ENCODE measurements at places on chromosomes 7 and 10. TPM values are rescaled to one million over a fixed set of nuclear protein-coding genes. Genes with fewer than 3 reads are reported as not detected.

The SLC16A9 gene
- total RNA-seq, result 0.08 TPM

The TMEM229A gene
- total RNA-seq, result not detected

The VSTM4 gene
- 0.39 TPM for total RNA-seq

The FRMD4A gene
- 2.6 TPM for total RNA-seq

The SPDYE5 gene
- total RNA-seq, result not detected

The ECHDC3 gene
- 10.9 TPM for total RNA-seq

The METTL2B gene
- 24.4 TPM for total RNA-seq

The GLRX3 gene
- total RNA-seq, result 233 TPM

The EBLN1 gene
- not detected for total RNA-seq

The RNLS gene
- 8.0 TPM for total RNA-seq

The FAM25A gene
- total RNA-seq, result 0.52 TPM

The GIMAP8 gene
- total RNA-seq, result not detected

The NKX2-3 gene
- not detected for total RNA-seq

The MSMB gene
- 0.42 TPM for total RNA-seq

The SRGN gene
- total RNA-seq, result 91.0 TPM

The PRR15 gene
- 4.0 TPM for total RNA-seq

The HOXA3 gene
- total RNA-seq, result 5.6 TPM

The DENND11 gene
- total RNA-seq, result 6.2 TPM

The ABCB4 gene
- total RNA-seq, result not detected

The CREB5 gene
- 4.7 TPM for total RNA-seq

The CALD1 gene
- 149 TPM for total RNA-seq

The MYO1G gene
- total RNA-seq, result 0.21 TPM

The COBL gene
- total RNA-seq, result 4.0 TPM

The UTF1 gene
- total RNA-seq, result not detected

The EGR2 gene
- total RNA-seq, result 0.21 TPM

The DYDC1 gene
- total RNA-seq, result not detected

The TRIP6 gene
- total RNA-seq, result 51.6 TPM

The MALRD1 gene
- not detected for total RNA-seq

The UBN2 gene
- 2.8 TPM for total RNA-seq

The PLXDC2 gene
- total RNA-seq, result 0.05 TPM

The PTF1A gene
- total RNA-seq, result not detected

The VIPR2 gene
- total RNA-seq, result 0.06 TPM

The OR2A12 gene
- not detected for total RNA-seq

The UPF2 gene
- total RNA-seq, result 13.3 TPM

Data from A549 treated with Hydrocortisone at 1 μM for 4 hours (cell line).